CD4-positive, alpha-beta memory T cell (primary cell): ENCODE measurements at places on chromosomes 2 and 18.

DNA sequence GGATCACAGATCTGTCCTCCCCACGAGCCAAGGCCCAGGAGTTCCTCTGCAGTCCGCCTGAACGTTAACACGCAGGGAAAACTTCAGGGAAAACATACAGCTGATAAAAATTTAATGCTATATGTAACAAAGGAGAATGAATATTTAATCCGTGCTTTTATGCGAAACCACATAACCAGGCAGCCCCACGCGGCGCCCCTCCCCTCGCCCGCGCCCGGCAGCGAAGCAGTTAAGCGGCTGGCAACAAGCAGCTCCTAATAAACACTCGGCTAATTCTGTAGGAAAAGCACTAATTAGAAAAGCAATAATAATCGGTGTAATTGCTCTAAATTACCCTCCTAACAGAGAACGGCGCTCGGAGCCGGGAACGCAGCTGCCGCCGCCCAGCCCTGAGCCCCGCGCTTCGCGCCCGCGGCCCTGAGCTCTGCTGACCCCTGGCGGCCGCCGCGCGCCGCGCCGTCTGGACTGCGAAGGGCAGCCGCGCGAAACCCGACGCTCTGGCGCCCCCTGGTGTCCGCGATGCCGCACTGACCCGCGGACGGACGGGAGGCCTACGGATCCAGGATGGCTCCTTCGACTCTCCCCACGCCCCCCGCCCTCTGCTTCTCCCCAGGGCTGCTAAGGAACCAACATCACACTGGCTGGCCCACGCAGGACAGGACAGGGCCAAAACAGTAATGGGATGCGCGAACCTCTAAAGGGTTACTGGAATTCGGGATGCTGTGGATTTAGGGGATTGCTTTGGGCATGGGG is 181.4 kb downstream of the SMAD2 start:
- DNase-seq = peak; percentile 82

GRCh38 chr2:158969715-158970240 is 1.3 kb downstream of the TANC1 start:
- DNase-seq = no peak

GRCh38 chr2:38190542-38191218 is 114.7 kb upstream of the CYP1B1 start:
- no peak for DNase-seq

DNA sequence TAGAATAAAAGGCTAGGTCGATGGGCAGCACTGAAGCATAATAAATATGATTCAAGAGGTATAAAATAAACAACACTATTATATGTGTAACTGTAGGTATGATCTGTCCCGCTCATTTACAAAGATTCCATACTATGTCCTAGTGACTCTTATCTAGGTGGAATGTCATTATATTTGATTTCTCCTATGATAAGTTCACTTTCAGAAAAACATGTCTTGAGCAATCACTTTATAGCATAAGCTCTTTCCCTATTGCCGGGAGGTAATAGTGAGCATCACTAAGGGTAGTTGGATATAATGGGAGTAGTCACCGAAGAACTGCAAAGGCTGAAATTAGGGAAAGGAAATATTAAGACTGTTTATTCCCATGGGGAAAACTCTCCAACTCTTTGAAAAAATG is 330.3 kb upstream of the THUMPD2 start:
- DNase-seq = no peak

- DNase-seq = no peak
Observed at GRCh38 chr18:14945984-14946383, 198.0 kb downstream of the ANKRD30B start.

- no peak for DNase-seq
Observed at GRCh38 chr18:73613706-73614340, 533.8 kb downstream of the FBXO15 start.

- DNase-seq = no peak
Observed at GRCh38 chr2:11676640-11677039, 6.6 kb upstream of the NTSR2 start.

DNA sequence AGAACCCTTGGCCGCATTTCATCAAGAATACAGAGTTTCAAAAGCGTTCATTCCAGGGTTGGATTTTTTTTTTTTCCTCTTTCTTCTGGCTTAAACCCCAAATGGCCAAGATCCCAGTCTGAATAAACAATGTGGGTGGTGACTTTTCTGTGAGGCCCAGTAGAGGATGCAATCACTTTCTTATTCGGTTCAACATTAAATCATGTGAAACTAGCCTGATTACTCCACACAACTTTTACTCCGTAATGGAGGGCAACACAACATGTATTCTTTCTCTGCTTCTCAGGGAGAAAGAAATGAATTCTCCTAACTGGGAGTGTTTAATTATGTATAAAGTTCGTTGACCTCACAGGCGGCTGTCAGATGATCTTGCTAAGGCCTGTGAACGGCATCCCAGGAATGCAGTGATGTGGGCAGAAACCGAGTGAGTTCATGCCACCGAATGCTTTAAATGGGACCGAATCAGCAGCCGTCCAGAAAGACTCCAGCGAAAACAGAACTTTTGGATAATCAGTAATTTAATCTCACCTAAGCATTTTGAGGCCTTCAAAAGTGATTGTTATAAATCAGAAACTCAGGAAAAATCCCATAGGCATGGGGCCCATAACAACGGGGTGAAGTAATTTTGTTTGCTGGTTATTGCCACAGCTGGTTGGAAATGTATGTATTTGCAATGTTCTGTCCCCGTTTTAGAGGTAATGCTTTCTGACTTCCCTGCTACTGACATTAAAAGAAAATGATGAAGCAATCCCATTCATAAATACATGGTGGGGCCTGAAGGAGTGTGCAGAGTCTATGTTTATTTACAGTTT is 81.5 kb downstream of the BCL2 start:
- DNase-seq = no peak

GRCh38 chr2:104857262-104858005 is 3.5 kb downstream of the POU3F3 start:
- DNase-seq = no peak

DNA sequence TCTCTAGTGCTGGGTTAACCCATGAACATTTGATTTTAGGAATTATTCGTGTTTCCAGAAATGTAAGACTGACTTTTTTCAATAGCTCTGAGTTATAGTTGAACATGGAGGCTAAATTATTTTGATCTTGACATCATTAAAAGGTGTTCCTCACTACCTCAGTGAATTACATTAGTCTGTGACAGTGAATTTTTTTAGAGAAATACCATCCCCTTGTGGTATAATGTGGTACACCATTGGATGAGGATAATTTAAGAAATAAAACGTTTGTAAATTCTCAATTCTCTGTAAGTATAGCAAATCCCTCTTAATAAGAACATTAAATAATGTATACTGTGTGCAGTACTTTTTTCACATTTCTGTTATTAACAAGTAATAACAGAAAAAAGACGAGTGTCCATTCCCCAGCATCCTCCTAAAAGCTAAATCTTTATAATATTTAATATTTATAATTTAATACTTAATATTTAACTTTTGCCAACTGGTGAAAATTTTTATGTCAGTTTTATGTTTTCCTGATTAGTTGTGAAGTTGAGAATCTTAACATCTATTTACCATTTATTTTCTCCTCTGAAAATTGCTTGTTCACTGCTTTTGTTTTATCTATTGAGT is 70.3 kb upstream of the CWC22 start:
- no peak for DNase-seq

GRCh38 chr2:207635468-207636200 is 10.4 kb upstream of the METTL21A start:
- no peak for DNase-seq
